ENCODE measurements at places on chromosomes 7 and 10.

- no peak for DNase-seq
Measured at GRCh38 chr7:24501443-24502134, 71.7 kb upstream of the PALS2 start.

DNA sequence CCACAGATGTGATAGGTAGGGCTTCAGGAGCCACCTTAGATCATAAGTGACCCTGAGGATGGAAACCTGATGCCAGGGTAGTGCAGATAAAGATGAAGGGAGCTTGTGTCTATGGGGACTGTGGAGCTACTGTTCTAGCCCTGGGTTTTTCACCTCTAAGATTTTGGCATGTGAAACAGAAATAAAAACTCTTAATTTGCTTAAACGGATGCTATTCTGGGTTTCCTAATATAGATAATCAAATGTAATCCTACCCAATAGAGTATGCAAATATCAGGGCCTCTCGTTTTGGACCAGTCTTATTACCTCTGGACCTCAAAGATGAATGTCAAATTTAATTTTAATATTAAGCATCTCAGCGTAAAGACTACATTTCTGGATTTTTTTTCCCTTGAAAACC, 49.3 kb downstream of the ABCB4 start:
- no peak for DNase-seq

DNA sequence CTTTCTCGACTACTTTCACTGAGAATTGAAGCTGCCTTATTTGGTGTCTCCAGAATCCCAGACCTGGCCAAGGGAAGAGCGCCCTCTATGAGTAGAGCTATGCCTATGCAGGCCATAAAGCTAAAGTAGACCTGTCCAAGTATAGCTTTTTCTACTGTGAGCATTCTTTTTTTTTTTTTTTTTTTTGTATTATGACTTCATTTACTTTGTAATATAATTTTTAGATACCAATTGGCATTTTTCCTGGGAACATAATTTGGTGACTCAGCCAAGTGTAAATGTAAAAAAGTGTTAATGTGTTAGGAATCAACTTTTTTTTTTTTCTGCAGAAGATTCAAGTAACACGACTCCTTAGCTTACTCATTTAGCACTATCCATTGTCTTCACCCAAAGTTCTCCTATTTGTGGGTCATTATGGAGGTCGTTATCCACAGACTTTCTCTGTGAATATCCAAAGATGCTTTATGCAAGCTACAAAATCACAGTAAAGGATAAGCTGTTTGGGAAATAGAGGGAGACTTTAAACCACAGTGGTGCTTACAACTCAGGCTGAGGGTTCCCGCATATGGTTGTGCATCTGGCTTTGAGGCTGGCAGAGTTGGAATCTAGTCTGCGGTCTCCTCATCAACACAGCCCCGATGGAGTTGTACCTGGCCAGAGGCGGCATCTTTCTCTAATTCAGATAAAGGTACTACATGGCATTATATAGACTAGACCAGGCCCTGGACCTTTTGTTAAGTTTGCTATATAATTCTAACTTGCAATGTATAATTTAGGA, 1040.2 kb upstream of the SORCS1 start:
- no peak for DNase-seq

GRCh38 chr10:68784476-68784875, 42.9 kb upstream of the STOX1 start:
- DNase-seq = no peak

DNA sequence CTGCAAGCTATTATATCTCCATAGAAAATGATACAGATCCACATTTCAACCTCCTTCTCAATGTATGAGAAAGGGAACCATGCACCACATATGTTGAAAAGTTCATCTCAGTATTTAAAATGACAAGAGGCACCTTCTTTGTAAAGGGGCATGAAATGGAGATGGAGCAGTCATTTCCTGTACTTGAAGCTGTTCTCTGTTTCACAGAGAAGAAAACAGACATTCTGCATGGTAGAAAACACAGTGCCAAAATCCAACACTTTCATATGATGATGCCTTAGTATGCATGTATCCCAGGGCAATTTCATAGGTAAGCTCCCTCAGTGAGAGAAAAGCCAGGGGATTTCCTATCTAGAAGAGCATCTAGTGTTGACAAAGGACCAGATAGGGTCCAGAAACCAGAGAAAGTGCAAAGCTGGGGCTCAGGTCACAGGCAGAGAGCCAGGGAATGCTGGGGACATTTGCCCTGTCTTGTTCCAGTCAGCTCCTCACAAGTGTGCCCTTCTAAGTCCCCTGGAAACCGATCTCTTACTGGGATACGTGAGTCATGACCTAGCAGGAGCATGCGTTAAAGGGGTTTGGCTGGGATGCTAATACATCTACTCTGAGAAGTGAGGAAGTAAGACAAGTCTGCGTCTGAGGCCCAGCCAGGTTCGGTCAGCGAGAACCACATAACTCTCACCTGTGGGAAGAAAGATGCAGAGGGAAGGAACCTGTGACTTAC, 118.7 kb downstream of the ICA1 start:
- no peak for DNase-seq

DNA sequence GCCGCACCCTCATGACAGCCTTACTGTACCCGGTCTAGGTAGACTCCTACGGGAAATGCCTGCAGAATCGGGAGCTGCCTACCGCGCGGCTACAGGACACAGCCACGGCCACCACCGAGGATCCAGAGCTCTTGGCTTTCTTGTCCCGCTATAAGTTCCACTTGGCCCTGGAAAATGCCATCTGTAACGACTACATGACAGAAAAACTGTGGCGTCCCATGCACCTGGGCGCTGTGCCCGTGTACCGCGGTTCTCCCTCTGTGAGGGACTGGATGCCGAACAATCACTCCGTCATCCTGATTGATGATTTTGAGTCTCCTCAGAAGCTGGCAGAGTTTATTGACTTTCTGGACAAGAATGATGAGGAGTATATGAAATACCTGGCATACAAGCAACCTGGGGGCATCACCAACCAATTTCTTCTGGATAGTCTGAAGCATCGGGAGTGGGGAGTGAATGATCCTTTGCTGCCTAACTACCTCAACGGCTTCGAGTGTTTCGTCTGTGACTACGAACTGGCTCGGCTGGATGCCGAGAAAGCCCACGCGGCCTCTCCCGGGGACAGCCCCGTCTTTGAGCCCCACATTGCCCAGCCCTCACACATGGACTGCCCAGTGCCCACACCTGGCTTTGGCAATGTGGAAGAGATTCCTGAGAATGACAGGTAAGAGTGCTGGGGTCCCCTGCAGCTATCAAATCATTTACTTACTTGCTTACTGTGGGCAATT, 8.5 kb upstream of the CHCHD1 start:
- DNase-seq = no peak

DNA sequence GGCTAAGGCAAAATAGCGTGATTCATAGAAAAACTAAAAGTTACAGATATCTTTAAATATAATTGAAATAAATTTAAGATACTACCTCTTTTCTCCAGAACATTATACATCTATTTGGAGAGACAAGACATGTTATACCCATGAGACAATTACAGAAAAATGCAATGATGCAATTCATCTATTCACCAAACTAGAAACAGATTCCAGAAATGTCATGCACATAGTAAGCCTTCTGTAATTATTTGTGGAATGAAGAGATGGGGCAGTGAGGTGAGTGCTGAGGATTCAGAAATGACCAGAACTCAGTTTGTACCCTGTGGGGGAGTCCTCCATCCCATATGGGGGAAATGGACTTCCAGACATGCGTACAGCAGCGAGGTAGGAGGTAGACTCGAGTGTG, 99.4 kb downstream of the MKX start:
- no peak for DNase-seq

- DNase-seq = no peak
Measured at GRCh38 chr7:151549083-151549482, 29.4 kb upstream of the RHEB start.

- DNase-seq = no peak
Measured at GRCh38 chr7:133539016-133539415, 286.1 kb downstream of the EXOC4 start.

DNA sequence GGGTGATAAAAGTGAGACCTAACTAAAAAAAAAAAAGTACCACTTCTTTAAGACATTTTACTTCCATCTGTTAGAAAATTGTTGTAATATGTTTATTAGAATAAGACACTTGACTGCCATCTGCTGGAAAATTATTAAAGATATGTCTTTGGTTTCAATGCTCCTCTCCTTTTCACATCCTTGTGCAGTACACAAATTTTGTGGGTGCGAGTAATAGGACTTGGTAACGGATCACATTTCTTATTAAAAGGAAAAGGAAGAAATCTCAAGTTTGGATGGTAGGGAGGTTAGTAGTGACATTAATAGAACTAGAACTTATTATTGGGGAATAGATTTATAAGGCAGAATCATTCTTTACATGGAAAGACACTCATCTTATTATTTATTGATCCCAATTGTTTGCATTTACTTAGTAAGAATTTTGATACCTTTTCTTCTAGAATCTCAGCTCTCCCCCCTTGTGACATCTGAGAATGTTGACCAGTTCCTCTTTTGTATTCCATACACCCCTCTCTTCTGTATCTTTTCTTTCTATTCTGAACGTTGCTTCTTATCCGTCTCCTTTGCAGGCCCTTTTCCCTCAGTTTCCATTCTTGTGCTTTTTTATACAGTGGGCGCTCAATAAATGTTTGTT, 43.0 kb upstream of the RPA3 start:
- DNase-seq = no peak

- no peak for DNase-seq
Measured at GRCh38 chr7:155447603-155448002, 10.3 kb upstream of the EN2 start.

DNA sequence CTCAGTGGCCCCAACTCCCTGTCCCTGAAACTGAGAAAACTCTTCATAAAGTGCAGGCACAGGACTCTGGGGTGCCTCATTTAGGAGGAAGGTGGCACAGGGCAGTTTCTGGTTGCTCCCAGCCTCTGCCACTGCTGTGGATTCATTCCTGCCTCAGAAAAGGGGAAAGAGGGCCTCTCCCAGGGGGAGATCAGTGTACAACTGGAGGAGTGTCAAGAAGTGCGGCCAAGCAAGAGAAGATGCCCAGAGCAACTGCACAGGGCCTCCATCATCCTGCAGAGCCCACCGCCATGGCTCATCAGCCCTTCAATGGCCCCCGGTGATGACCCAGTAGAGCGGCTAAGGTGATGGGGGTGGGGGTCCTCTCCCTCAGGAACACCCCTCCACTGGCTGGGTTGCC, 150.3 kb downstream of the PLXNA4 start:
- DNase-seq = no peak

DNA sequence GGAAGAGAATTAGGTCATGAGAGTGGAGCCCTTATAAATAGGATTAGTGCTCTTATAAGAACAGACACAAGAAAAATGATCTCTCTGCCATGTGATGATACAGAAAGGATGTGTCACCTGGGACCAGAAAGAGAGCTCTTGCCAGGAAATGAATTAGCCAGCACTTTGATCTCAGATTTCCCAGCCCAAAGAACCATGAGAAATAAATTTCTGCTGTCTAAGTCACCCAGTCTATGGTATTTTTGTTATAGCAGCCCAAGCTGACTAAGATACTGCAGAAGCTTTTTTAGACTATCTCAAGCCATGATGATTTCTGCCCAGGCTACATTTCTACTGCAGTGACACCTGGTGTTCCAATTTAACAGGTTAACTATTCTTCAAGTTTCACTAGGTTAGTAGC, 84.8 kb downstream of the RSU1 start:
- DNase-seq = no peak

DNA sequence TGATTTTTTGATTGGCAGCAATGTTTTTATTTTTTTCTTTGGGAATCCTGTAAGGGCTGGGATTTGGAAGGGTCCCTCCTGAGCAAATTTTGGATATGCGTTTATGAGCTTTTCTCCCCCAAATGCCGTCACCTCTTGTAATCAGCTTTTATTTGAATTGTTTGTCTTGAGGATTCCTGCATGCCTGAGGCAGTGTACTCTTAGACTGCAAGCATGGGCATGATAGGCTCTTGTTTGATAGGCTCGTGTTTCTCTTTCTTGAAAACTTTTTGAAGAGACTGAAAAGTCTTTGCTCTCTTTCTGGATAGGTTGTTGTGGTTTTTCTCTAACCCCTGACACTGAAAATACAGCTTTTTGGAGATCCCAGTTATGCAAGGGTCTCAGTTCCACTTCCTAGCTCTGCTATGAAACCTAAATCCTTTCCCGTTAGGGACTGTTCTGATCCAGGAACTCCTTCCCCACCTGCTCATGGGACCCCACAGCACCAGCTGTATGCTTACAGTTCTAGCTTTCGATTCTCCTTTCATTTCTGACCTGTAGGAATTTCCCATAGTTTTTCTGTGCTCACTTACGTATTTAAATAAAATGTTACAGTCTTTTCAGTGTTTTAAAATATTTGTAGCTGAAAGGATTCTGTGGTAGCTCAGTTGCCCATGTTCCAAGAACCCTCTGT, 17.2 kb downstream of the TSPAN13 start:
- no peak for DNase-seq

DNA sequence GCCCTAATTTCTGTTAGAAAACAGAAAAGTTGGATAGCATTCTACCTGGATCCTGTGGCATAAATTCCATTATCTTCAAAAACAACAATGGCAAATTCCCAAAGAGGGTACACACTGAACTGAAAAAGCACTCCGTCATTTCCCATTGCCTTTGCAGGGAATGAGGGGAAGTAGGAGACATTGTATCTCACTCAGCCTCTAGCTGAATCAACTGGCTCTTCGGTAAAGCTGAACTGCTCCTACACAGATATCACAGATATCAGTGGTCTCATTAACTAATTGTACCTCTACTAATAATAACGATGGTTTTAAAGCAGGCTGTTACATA, 64.2 kb upstream of the PRKAR2B start:
- DNase-seq = no peak

- no peak for DNase-seq
Measured at GRCh38 chr7:47147213-47147631, 434.7 kb downstream of the TNS3 start.

DNA sequence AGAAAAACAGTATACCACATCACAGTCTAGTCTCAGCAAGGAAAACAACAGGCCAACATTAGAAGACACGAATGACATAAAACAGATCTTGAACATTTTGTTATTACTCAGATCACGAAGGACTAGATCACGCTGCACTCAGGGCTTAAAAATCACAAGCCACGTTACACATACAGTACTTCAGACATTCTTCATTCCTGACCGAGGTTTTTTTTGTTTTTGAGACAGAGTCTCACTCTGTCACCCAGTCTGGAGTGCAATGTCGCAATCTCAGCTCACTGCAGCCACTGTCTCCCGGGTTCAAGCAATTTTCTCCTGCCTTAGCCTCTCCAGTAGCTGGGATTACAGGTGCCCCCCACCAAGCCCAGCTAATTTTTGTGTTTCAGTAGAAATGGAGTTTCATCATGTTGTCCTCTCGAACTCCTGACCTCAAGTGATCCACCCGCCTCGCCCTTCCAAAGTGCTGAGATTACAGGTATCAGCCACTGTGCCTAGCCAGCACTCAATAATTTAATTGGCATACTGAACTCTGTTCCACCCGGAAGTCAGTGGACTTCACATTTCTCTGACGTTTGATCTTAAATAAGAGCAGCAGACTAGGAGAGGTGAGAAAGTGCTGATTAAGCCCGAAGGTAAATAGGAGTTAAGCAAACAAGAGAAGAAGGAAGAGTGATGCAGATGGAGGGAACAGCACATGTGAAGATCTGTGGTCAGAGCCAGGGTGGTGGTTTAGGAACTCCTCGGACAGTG, 3.5 kb downstream of the AIMP2 start:
- DNase-seq = no peak

GRCh38 chr10:123746061-123746460, 79.9 kb downstream of the GPR26 start:
- no peak for DNase-seq

GRCh38 chr10:7986851-7987250, 67.6 kb upstream of the GATA3 start:
- no peak for DNase-seq
